Liver (tissue), 10 donors: ENCODE measurements at places on chromosomes 1 and 21. TPM values are rescaled to one million over a fixed set of nuclear protein-coding genes. Genes with fewer than 3 reads are reported as not detected.

The DAB1 gene
- 1.7 TPM for total RNA-seq

The MLLT11 gene
- 0.23 TPM for total RNA-seq

DNA sequence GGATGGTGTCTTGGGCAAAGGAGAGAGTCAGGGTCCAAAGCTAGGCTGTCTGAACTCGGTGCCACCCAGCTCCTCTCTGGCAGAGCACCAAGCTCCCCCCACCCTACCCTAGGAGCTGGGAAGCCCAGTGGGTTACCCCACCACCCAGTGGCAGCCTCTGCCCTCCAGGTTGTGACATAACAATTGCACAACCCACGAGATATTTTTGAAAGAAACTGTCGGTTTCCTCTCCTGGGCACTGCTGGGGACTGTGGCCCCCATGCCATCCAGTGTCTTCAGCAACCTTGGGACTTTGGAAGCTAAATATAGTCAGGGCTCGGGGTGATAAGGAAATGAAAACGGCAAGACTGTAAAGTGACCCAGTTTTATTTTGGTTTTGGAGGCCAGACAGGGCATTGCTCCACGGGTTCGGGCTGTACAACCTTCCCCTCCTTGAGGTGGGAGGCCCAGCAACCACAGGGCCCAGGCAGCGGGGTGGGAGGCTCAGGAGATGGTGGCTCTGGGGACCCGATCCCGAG, 1.4 kb downstream of the CITED4 start:
- peak overlapping the region; percentile 3 for H3K4me3 ChIP-seq
- no peaks in the 10 kb centered on the region for H3K36me3 ChIP-seq
- H3K27ac ChIP-seq, result peak overlapping the region; percentile 89
- peaks cover 4% of the 10 kb centered on the region for H3K4me1 ChIP-seq

- no peak overlapping the region for H3K4me3 ChIP-seq
- H3K27ac ChIP-seq, result no peak overlapping the region
- H3K36me3 ChIP-seq, result no peaks in the 10 kb centered on the region
- DNase-seq, result no peak
- H3K4me1 ChIP-seq, result no peaks in the 10 kb centered on the region
Observed at GRCh38 chr1:82646336-82646735, 845.6 kb downstream of the ADGRL2 start.

DNA sequence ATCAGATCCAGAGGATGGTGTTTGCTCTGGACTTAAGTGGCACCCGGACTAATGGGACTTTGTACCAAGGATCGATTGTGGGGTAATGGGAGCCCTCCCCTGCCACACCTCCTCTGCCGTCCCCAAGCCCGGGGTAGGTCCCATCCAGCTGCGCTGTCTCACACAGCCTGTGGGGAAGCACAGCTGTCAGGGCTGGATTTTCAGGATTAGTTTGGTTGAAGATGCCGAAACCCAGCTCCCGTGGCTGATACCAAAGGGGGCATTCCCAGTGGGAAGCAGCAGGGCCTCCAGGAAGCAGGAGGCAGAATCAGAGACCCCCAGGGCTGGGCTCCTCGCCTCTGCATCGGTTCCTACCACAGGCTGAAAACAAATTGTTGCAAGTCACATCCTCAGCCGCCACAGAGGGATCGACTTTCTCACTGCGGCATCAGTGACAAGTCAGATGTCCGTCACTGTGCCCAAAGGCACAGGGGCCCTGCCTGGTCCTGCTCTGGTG, 59.7 kb downstream of the MATN1 start:
- H3K27ac ChIP-seq, result peak overlapping the region; percentile 43
- no peaks in the 10 kb centered on the region for H3K27me3 ChIP-seq
- peak overlapping the region; percentile 48 for H3K4me3 ChIP-seq
